ENCODE measurements at places on chromosomes 3 and 15.

DNA sequence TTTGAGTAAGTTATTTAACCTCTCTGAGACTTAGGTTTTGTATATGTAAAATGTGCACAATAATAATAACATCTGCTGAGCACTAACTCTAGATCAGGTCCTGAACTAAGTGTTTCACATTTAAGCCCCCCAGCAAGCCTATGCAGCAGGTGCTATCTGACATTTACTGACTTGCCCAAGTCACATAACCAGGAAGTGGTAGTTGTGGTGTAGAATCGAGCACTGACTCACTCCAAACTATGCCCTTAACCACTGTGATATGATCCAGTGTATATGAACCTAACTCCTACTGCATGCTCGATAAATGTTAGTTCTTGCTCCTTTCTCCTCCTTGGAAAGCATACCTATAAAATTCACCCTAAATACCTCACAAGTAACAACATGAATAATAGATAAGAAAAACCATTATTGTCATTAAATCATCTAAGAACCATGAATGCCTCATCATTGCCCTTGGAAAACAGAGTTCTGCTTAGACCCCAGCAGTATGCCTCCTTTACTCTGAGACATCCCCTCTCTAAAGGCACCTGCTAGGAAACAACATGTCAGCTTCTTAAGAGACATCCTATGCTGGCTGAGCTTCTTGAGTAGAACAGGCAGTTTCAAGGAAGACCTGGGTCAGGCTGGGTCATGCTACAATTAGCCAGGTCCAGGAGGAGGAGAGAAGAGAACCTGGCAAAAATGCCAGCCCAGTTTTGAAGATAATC lies 3.0 kb upstream of the SHC4 start:
- DNase-seq: no peak

- DNase-seq: no peak
Measured at GRCh38 chr3:60216462-60217075, 1034.7 kb downstream of the FHIT start.

DNA sequence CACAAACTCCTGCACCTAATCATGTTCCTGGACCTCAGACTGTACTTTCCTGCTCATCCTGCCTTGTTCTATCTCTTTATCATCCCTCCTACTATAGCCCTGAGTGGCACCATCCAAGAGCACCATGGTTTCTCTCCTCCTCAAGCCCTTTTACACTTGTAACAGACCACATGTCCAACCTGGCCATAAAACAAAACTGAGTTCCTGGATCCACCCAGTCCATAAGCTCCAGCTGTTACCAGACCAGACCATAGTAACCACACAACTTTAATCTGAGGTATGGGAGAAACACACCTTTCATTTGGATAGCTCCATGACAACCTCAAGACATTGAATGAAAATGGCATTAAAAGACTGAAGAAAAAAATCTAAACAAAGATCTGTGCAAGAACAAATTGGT lies 9.1 kb downstream of the TM4SF18 start:
- DNase-seq: no peak

DNA sequence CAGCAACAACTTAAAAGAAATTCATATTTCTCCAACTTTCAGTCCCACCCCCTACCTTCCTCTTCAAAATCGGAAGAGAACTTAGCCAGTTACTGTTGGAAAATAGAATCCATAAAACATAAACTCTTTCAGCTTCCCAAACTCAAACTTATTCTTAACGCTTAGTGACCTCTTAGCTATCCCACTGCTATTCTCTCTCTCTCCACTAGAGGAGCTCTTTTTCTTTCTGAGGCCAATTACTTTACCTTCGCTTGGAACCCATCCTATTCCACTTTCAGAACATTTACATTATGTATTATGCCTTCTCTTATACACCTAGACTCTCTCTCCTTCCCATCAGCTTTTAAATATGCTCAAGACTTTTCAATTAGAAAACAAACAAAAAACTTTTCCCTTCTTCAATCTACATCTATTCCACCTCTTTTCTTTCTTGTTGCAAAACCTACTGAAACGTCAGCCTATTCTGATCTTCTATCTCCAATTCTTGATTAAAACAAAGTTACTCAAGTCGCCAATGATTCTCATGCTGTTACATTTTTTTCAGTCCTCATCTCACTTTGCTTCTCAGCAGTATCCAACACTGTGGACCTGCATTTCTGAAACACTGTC lies 13.4 kb upstream of the GHSR start:
- no peak for DNase-seq

DNA sequence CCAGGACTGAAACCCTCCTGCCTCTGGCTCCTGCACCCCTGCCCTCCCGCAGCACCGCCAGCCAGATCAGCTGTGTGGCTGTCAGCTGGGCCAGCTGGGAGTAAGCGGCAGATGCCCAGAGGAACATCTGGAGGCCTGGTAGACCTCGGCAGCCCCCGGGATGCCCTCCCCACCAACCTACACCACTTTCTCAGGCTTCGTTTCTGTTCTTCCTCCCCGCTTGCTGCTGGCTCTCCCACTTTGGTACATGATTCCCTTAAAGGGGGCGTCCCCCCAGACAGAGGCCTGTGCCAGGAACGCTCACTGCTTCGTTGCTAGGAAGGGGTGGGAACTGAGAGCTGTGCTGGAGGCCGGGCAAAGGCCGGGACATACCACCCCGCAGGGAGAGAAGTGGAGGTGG lies 91.4 kb upstream of the RPL32 start:
- no peak for DNase-seq

- DNase-seq: no peak
Measured at GRCh38 chr3:108459225-108459624, 51.2 kb downstream of the MYH15 start.

DNA sequence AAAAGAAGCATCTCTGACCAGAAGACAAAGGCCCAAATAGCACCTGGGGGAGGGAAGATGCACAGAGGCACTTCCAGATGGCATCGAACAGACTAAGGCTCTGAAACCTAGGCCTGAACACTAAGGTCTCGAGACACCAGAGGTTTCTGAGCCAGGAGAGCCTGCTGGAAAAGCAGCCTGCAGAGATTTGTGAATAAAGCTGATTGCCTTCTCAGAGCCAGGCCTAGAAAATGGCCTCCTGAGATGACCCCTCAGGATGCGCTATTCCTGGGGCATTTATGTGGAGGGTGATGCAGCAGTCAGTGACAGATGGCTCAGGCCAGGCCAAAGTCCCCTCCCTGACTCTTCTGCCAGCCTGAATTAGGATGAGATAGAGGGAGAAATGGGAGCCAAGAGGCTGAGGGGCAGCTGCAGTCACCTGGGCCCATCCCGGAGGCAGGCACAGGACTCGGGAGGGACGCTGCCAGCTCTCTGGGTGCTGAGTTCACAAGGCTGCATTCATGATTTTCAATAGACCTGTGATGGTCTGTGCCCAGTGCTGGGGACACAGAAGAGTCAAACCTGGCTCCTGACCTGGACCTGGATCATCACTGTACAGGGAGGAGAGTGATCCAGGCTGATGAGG lies 6.9 kb downstream of the PRSS50 start:
- DNase-seq: no peak

GRCh38 chr3:42892807-42893206 lies 13.1 kb upstream of the ZNF662 start:
- no peak for DNase-seq

- no peak for DNase-seq
Measured at GRCh38 chr3:74599564-74599963, 14.9 kb downstream of the CNTN3 start.

DNA sequence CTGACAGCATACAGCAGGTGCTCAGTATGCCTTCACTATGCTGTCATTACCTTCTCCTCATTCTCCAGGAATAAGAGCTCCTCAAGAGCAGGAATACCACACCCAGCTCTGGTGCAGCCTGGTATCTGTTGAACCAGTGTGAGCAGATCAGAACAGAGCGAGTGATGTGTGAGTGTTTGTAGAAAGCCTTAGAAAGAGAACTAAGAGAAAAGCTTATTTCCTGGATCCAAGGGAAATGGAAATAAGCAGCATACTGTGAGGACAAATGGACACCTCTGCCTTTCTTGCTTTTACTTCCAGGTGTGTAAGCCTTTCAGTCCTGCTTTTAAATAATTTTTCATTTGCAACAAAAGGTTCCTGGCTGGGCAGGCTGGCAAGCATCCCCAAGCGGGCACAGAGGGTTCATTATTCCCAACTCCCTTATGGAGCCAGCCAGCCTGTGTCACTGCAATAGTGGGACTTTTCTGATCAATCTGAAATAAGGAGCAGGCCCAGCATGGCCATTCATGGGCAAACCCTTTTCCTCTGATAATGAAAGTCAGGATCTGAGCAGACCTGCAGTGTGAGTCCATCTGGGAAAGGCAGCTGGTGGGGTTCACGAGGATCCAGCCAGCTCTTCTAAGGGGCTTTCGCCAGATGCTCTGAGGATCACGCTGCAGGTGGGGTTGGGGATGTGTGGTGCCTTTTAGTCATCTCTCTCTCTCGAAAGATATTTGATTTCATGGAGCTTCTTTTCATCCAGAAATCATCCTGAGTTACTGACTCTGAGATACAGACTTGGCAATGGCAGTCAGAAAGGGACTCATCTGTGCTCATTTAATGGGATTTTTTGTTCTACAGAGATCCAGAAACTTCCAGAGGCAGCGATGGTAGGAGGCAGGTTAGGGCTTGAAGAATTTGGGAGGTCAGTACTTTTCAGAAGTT lies 594.9 kb upstream of the CFAP20DC start:
- no peak for DNase-seq

DNA sequence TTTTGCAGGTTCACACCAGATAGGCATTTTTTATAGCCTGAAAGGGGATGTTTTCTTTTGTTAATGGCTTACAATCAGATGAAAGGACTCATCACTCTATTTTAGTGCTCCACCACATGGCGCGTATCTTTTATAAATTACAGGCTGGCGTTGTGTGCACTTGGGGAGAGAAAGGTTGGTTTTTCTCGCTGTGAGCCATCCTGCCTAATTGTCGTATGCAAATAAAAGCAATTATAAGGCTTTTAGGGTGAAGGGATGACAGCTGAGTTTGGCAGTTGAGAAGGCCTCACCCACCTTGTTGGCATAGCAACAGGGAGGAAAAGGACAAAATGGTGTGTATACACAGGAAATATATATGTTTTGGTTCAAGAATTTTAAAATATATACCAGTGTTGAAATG lies 268.0 kb downstream of the NR2F2 start:
- no peak for DNase-seq

GRCh38 chr15:56917652-56918045 lies 795 bp upstream of the TCF12 start:
- no peak for DNase-seq

GRCh38 chr3:187281191-187281714 lies 10.3 kb downstream of the MASP1 start:
- no peak for DNase-seq

- DNase-seq: no peak
Measured at GRCh38 chr3:55169161-55169560, 241.3 kb upstream of the LRTM1 start.

GRCh38 chr15:42891569-42891968 lies 29.0 kb downstream of the TTBK2 start:
- no peak for DNase-seq

GRCh38 chr3:22265403-22265802 lies 514.4 kb upstream of the ZNF385D start:
- no peak for DNase-seq

- DNase-seq: no peak
Measured at GRCh38 chr3:70556056-70556455, 243.6 kb upstream of the MDFIC2 start.

- no peak for DNase-seq
Measured at GRCh38 chr15:69154684-69155083, 5.8 kb upstream of the GLCE start.

- no peak for DNase-seq
Measured at GRCh38 chr15:77009646-77010311, 14.9 kb downstream of the PSTPIP1 start.

GRCh38 chr3:69161587-69162307 lies 39.4 kb upstream of the LMOD3 start:
- DNase-seq: no peak

- peak; percentile 4 for DNase-seq
Measured at GRCh38 chr15:66115568-66116206, 137.9 kb downstream of the MEGF11 start.

GRCh38 chr15:90914305-90915080 lies 11.4 kb downstream of the MAN2A2 start:
- no peak for DNase-seq

DNA sequence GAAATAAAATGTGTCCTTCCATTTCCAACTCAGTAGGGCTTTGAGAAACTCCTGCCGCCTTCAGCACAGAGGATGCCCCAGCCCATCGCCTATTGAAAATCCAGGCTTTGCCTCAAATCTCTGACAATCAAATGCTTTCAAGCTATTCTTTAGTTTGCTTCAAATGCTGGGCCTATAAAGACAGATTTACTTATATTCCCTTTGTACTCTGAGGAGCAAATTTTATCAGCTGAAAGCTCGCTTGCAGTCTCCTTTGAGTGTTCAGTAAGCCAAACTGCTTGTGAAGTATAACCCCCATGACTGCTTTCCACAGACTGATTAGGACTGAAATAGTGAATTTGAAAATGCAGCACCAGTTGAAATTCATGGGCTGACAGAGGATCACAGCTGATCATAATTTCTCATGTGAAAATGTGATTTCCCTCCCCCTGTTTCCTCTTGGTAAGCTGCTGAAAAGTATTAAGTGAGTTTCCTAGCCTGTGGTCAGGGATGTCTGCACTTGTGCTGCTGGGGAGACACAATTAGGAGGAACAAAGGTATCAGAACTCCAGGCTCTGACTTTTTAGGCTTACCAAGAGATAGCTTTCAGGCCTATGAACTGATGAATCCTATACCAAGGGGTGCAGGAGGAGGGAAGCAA lies 563.4 kb upstream of the TGFBR2 start:
- DNase-seq: no peak

- DNase-seq: no peak
Measured at GRCh38 chr15:34700891-34701427, 53.8 kb downstream of the GJD2 start.

GRCh38 chr3:13346481-13347389 lies 73.4 kb downstream of the NUP210 start:
- DNase-seq: peak; percentile 58

DNA sequence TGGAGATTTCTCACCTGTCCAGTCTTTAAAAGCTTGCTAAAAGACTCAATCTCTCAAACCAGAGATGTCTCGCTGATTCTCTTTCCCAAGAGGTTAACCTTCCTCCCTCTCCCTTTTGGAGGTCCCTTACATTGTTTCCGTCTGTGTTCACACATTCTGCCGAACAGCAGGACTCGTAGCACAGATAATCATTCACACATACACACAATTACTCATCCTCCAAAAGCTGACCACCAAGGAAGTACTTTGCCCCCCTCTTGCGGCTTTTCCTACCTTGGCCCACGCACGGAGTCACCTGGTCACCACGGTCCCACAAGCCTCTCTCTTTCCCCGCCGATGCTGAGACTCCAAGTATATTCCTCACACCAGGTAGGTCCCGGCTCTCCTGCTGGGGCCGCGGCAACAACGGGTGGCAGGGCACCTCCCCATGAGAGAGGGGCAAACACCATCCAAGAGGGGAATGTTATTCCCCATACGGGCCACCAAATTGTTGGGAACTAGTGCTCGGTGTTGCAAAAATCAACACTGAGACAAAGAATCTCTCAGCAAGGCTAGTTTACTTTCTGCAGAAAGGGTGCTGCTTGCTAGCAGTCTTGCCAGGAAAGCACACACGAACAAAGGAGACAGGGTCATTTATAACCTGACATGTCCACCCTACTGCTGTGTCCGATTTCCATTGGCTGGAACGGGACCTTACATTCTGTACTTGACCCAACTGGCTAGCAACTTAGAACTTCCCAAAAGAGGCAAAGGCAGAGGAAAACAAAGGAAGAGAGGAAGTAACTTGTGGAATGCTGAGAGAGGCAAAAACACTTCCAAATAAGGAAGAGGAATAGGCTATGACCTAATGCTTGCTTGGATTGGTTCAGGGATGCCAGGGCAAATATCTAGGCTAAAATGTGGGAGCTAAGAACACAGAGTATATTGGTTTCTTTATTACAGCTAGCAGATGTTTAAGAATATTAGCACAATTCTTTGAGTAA lies 102.1 kb upstream of the NECTIN3 start:
- no peak for DNase-seq

Measured in activated T-helper 1 cell treated with anti-CD3 and anti-CD28 coated beads, Interleukin-2, amount 50 U/mL, for 16 hours (primary cell).